Sciatic nerve (tissue), 2 donors: ENCODE measurements at places on chromosomes 11 and 22.

DNA sequence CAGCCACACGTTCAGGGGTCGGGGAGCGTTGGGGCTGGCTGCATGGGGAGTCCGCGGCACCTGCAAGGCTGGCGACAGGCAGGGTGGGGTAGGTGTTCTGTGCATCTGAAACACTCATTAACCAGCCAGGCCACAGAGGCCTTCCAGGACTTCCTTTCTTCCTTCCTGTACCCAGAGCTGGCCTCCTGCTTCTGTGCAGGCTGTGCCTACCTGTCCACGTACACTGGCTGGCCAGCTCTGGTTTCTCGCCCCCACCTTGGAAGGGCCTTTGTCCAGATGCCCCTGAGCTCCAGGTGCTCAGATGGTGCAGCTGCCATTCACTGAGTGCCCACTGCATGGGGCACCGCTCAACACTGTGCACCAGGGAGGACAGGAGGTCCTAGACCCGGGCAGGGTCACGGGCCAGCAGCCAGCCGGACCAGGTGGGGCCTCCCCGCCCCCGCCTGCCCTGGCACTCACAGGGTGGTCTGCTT lies 15.9 kb downstream of the TTLL12 start:
- no peak for DNase-seq

- DNase-seq: no peak
Measured at GRCh38 chr11:45688472-45689033, 23.1 kb upstream of the CHST1 start.

- peak; percentile 38 for DNase-seq
Measured at GRCh38 chr11:61160487-61161189, 588 bp downstream of the VPS37C start.

DNA sequence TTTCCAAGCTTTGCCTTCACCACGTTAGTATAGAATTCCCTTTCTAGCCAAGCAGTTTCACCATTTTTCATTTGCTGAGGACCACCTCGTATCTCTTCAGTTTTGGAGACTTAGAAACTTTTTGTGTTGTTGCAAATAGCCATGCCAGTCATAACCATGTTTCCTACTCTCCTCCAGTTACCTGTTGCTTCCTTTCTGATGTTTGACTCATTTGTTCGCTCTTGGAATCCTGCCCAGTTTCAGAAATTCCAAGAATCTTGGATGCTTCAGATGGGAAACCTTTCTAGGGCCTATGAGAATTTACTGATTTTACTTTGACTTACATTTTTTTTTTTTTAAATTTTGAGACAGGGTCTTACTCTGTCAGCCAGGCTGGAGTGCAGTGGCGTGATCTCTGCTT lies 65.4 kb downstream of the PPP6R3 start:
- no peak for DNase-seq

DNA sequence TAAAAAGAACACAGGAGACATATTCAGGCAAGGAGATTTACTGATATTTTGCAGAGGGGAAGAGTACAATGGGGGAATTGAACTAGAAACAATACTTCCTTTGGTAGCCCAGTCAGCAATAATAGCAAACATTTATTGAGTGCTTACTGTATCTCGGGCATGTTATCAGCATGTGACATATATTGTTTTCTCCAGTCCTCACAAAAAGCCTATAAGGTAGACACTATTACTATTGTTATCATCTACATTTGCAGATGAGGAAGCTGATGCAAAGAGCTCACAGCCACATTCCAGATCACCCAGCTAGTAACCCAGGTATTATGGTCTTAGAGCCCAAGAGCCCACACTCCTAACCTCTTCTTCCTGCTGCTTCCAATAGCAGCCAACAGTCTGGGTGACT lies 27.9 kb downstream of the NAV2 start:
- no peak for DNase-seq

GRCh38 chr11:79648766-79649520 lies 208.1 kb upstream of the TENM4 start:
- DNase-seq: no peak

DNA sequence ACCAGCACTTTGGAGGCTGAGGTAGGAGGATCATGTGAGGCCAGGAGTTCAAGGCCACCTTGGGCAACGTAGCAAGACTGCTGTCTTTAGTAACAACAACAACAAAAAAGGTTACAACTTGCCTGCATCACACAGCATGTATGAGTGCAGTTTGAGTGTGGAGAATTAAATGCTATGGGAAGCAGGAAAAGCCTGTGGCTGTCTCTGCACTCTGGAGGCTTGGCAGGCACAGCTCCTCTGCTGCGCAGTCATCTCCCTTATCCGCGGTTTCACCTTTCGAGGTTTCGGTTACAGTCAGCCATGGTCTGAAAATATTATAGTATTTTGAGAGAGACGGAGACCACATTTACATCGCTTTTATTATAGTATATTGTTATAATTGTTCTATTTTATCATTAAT lies 2.9 kb downstream of the MICAL2 start:
- no peak for DNase-seq

DNA sequence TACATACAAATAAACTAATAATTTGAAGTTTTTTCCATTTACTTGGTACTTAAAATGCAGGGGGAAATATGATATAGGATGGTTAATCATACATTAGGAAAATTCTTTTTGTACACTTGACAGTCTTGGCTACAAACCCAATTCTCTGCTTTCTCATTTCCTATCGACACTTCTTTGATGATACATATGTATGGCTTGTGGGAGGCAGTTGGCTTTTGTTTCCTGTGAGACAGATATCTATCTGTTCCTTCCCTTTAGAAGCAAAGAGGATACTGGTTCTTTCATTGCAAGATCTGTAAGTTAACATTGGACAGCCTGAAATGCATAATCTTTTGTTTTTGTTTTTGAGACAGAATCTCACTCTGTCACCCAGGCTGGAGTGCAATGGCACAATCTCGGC lies 47.9 kb upstream of the ADORA2A start:
- DNase-seq: no peak

- DNase-seq: no peak
Measured at GRCh38 chr11:134558258-134558835, 146.3 kb upstream of the B3GAT1 start.

GRCh38 chr22:30204015-30204741 lies 42.4 kb downstream of the LIF start:
- DNase-seq: no peak

DNA sequence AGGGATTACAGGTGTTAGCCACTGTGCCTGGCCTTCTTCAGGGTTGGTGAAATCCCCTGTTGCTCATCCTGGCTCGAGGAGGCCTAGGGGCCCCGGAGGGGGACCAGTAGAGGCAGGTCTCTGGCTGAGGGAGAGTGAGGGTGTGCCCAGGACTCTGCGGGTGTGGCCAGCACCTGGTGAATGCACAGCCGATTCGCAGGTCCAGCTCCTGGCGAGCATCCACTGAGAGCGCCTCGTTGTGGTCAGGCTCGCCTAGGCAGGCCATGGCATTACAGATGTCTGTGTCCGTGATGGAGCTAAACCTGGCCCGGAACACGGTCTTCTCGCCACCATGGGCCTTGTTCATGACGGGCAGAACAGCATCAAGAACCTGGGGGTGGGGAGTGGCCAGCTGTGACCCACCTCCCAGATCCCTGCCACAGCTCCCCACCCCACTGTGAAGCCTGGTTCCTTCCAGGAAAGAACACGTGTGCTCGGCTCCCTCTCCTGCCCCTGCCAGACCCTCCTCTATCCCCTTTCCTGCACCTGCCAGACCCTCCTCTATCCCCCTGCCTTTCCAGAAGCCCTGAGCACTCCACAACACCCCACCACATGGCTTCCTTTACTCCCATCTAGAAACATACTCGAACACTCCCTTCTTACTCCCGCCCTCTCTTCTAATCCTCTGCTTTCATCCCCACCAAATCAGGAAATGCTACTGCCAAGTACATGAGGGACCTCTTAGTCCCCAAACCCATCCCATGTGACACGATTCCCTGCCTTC lies 12.4 kb downstream of the TOP3B start:
- no peak for DNase-seq

DNA sequence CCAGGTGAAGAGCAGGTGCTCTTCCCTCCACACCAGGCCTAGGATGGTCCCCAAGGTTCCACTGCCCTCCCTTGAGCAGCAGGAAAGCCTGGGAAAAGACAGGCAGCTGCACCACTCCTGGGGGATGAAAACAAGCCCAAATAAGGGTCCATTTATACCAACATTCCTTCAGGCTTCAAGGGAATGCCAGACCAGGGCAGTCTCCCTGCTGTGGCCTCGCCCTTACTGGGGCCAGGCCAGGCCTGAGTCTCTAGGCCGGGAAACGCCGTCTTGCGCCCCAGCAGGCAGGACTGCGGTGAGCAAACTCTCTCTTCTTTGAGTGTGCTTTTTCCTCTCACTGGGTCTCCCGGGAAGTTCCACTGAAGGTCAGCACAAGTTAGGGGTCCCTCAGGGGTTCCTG lies 443.5 kb downstream of the SOX6 start:
- peak; percentile 56 for DNase-seq

DNA sequence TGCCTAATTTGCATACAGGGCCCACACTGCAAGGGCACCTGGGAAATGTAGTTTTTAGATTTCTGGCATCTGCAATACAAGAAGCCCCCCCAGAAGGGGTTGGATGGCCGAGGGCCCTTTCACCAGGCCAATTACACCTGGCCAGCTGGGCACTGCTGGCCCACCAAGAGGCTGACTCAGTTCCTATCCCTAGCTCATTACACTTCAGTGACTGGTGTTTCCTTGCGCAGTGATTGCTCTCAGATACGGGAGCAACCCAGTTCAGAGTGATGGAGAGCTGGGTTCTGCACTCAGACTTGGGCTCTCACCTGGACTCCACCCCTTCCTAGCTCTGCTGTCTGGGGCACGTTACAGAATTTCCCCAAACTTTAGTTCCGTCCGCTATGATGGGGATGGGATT lies 81.1 kb upstream of the SHANK2 start:
- peak; percentile 14 for DNase-seq

GRCh38 chr11:706957-707816 lies 1.2 kb downstream of the EPS8L2 start:
- DNase-seq: no peak

DNA sequence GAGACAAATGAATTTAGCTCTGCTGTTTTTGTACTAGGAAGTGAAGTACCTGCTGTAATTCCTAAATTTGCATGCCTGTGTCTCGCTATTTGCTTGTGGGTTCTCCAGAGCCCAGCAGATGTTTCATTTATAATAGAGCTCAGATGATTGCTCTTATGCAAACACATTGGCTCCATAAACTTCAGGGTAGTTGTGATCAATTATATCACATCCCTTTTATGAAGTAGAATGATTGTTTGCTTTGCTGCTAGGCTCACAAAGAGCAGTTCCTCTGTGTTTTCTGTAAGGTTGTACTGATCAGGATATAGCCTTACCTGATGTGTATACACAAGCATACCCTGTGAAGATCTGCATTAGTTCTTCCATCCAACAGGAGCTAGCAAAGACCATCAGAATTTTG lies 64.1 kb downstream of the C11orf87 start:
- no peak for DNase-seq

GRCh38 chr11:79922641-79923040 lies 481.8 kb upstream of the TENM4 start:
- DNase-seq: no peak

- no peak for DNase-seq
Measured at GRCh38 chr11:59262177-59262818, 49.6 kb upstream of the MPEG1 start.

DNA sequence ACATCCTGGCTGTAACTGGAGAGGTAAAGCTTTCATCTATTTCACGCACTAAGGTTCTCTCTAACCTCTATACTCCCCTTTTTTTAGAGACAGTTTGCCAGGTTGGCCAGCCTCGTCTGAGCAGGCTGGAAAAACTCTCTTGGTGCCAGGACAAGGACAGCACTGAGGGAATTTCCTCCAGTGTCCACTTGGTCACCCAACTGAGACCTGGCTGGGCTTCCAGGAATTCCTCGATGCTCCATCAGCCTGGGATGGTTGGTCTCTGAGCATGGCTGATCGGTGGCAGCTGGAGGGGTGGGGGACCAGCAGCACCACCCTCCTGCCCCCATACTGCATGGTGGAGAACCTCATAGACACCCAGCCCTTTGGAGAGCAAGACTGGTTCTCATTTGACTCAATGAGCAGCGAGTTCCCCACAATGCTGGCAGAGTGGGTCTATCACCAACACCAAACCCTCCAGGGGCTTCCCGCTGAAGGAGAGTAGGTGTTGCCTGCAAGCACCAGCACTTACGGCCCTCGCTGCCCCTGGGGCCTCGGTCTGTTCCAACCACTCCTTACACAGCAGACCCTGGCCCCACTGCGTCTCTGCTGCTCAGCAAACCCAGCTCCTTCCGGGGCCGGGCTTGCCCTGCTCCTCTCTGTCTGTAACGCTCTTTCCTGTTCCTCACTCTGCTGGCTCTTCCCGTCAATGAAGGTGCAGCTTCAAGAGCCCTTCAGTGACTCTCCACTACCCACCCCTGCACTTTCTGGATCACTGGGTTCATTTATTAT lies 122.2 kb downstream of the ST3GAL4 start:
- DNase-seq: no peak

DNA sequence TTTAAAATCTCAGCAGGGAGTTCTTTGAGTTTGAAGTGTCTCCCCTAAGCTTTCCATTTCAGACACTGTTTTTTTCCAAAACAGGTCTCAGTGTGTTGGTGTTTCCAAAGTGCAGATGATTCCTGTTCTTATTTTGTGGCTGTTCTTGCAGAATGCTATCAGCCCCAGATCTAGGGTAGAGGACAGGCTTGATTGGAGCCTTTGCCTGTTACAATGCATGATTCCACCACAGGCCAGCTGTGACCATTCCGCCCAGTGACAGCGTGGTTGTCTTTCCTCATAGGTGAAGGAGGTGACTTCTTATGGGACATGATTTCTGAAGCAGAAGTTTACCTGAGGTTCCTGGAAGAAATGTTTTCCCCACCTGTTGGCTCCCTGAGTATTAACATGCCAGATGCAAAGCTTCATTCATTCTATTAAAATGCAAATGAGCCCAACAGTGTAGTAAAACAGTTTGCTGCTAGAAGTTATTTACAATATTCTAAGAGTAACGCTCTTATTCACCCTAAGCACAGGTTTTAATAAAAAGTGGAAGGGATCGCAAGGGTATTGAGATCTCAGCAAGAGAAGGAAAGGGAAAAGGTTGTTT lies 36.9 kb upstream of the BIRC3 start:
- no peak for DNase-seq

DNA sequence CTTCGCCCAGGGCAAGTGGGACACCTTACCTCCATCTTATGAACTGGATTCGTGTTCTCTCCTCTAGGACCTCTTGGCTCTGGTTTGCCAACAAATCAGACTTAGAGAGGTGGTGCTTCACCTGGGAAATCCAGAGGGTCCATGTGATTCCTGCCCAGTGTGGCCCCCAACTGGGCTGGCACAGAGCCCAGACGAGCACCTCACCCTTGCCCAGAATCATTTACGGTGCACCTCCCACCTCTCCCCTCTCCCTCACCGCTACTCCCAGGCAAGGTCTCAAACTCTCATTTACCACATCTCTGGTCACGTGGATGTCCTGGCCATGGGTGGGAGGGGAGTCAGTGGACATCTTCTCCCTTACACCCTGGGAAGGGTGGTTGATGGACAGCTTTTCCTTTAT lies 1.1 kb downstream of the SPATA19 start:
- DNase-seq: no peak

DNA sequence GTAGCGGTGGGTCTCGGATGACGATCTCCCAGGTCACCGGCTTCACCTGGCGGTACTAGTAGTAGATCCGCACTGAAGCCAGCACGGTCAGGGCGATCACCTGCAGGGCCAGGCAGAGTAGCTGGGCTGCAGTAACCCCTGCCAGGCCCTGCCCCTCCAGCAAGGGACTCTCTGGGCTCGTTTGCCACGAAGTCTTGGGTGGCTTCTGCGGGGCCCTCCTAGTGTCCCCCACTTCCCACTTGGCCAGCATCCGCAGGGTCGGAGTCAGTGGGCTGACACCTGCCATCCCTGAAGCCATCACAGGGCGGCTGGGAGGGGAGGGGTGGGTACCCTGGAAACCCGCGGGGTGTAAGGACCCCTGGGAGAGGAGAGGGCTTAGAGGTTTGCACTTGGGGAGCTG lies 214.0 kb downstream of the OR4C45 start:
- DNase-seq: no peak

GRCh38 chr11:131533998-131534397 lies 163.6 kb downstream of the NTM start:
- no peak for DNase-seq
